Sigmoid colon (tissue), 7 donors: ENCODE measurements at places on chromosomes 16 and 17.

DNA sequence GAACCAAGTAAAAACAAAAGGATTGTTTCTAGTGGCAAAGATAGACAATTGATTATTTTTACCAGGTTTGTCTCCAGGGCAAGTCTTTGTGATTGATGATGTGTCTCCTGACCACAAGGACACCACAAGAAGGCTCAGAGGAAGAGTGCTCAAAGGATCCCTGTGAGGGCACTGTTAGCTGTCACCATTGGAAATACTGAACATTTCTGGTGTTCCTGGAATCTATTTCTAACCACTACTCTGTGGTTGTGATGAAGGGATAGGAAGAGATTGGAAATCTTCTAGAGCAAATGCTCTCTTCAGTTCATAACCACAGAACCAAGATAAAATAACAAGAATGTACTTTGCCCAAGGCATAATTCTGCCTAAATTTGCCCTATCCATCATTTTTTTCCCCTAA lies 15.3 kb downstream of the RNF43 start:
- no peak for DNase-seq

GRCh38 chr17:81115219-81115618 lies 50.1 kb upstream of the PVALEF start:
- DNase-seq = no peak

GRCh38 chr17:51667706-51668083 lies 407.3 kb downstream of the UTP18 start:
- no peak for DNase-seq

DNA sequence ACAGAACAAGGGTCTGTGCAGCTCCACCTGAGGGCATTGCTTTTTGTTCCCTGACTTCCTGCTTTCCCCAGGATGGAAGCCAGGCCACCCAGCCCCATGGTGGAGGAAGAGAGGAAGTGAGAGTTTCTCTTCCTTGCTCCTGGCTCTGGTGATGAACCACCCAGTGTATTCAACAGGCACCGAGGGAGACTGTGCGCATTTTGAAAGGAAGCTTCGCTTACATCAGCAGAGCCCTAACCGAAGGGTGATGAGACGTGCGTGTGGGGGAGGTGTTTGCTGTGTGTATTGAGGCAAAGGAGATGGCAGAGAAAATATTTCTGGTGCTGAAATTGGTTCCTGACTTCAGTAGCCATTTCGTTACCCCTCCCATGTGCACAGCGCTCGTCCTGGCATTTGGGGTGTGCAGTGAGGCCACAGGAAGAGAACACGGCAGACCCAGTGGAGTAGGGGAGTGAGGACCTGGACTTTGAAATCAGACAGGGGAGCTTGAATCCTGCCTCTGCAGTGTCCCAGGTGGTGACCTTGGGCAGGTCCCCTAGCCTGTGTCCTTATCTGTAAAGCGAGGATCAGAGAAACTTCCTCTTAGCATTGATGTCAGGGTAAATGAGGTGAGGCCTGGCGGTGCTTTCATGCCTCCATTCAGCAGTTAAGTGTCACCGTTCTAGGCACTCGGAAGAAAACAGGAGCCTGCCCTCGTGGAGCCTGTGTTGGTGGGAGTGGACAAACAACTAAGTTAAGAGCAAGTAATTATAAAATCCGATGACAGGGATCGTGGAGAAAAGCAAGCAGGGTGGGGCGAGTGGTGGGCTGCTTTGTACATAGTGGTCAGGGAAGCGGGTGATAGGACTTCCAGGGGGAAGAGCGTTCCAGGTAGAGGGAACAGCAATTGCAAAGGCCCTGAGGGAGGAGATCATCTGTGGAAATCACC lies 7.4 kb downstream of the CMIP start:
- no peak for DNase-seq

DNA sequence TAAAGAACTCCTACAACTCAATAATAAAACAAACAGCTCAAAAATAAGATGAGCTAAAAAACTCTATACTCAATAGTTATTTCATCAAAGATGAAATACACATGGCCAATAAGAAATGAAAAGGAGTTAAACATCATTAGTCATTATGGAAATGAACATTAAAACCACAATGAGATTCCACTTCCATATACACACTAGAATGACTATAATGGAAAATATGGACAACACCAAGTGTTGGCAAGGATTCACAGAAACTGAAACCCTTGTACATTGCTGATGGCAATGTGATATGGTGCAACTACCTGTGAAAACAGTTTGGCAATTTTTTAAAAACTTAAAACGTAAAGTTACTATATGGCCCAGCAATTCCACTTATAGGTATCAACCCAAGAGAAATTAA lies 91.4 kb downstream of the GRIN2A start:
- DNase-seq = no peak

DNA sequence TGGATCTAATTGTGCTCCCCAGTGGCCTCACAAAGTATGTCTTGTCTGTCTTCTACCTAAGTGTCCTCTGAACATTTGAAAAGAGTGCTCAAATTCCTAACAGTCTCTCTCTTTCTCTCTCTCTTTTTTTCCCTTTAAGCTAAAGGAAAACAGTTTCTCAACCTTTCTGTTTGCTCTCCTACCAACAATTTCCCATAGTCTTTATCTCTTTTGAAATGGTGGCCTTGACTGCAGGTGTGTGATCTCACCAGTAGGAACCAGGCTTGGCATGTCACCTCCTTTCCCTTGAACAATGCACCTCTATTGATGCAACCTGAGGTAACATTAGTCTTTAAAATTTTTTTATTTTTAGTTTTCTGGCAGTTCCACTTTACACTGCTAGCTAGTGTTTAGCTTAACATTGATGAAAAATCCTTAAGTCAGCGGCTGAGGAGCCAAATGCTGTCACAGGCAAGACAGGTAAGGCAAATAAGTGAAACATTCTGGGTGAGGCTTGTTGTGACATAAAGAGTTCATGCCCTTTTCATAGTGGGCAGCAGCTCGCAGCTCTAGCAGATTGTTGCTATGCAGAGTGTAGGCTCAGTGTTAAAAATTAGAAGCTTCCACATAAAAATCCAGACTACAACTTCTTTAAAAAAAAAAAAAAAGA lies 273.4 kb downstream of the HAPSTR1 start:
- no peak for DNase-seq

- no peak for DNase-seq
These were observed 36.4 kb upstream of the CCDC182 start for GRCh38 chr17:57781386-57782061.

DNA sequence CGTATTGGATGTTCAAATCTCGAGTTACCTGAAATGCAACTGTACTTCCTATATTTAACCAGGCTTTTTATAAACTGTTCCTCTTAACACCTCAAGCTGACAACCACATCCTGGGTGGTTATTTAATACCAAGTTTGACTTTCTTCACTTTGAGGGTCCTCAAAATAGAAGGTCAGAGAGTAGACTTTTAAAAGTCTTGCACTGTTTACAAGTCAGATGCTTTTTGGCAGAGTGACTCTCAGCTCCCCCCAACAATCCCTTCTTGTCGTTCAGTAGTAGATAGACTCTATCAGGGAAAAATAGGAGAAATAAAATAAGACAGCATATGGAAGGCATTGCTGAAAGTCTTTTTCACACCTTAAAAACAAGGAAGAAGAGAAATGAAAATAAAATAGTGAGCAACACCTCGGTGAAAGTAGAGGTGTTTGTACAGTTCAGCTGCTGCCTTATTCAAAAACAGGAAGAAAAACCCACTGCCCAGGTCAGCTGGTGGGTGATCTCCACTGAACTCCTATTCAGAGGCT lies 650.4 kb downstream of the WWOX start:
- DNase-seq = no peak

DNA sequence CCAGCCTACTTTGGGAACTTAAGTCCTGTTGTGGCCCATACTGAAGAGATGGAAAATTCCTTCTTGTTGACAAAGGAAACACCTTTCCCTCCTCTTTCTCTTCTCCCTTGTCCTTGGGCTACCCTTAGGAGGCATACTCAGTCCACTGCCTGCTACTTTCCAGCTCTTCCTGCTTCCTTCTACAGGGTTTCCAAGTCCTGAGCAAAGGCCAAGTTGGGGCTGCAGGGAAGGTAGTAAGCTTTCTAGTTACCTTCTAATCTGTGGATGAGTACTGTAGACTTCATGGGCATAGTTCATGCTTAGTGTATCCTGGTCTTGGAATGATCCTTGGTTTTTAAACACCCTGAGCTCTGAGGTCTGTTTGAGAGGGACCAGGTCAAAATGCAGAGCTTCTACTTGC lies 299.2 kb upstream of the MAF start:
- DNase-seq = no peak

DNA sequence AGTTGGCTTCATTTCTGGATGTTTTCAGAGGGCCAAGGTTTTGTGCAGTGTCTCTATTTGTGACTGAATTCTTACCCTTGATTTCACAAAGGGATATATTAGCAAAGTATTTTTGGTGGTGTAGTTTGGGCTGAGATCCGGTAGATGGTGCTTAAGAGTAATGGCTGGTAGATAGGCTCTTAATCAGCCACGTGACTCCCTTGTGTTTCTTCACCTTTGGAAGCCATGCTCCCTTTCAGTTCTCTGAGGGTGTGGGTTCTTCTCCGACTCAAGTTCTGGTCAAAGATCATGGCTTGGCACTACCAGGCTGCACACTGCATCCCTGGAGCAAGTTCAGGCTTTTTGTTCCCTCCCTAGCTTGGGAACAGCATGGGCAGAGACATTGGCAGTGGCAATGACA lies 887.3 kb downstream of the CDH8 start:
- DNase-seq = no peak
